ENCODE measurements at places on chromosomes 16 and 17. TPM values are rescaled to one million over a fixed set of nuclear protein-coding genes. Genes with fewer than 3 reads are reported as not detected.

Gene ITGAD
- total RNA-seq: not detected

Gene CD68
- 4.9 TPM for total RNA-seq

Gene KRT33A
- total RNA-seq: not detected

Gene SERPINF2
- total RNA-seq: 0.18 TPM

Gene RNF222
- total RNA-seq: not detected

Gene GNG13
- not detected for total RNA-seq

Gene EFNB3
- 0.90 TPM for total RNA-seq

Gene HSD3B7
- total RNA-seq: 60.9 TPM

Gene C17orf50
- not detected for total RNA-seq

Data from fibroblast of the aortic adventitia (primary cell).